ENCODE measurements at places on chromosomes 11 and 22.

GRCh38 chr11:117414724-117415123 lies 87.1 kb downstream of the CEP164 start:
- DNase-seq, result no peak

- DNase-seq, result no peak
These were observed 400.2 kb downstream of the MN1 start for GRCh38 chr22:27401321-27401720.

GRCh38 chr11:46001448-46001914 lies 79.0 kb downstream of the LARGE2 start:
- DNase-seq, result no peak

- no peak for DNase-seq
These were observed 913.6 kb downstream of the NTM start for GRCh38 chr11:132284048-132284447.

DNA sequence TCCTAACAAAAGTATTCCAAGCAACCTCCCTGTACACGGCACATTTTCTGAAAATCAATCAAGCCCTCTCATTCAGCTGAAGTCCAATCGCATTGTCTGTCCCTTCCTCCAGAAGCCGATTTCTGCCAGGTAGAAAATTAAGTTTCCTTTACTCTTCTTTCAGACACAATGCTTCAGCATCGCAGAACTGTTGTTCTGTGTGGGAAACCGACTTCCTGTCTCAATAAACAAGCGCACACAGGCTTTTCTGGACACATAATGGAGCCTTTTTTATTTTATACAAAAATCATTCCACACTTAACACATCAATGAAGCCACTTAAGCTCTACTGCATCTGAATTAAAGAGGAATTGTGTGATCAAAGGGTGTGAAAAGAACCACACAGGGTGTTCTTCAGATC lies 75.6 kb downstream of the BLID start:
- DNase-seq, result no peak

DNA sequence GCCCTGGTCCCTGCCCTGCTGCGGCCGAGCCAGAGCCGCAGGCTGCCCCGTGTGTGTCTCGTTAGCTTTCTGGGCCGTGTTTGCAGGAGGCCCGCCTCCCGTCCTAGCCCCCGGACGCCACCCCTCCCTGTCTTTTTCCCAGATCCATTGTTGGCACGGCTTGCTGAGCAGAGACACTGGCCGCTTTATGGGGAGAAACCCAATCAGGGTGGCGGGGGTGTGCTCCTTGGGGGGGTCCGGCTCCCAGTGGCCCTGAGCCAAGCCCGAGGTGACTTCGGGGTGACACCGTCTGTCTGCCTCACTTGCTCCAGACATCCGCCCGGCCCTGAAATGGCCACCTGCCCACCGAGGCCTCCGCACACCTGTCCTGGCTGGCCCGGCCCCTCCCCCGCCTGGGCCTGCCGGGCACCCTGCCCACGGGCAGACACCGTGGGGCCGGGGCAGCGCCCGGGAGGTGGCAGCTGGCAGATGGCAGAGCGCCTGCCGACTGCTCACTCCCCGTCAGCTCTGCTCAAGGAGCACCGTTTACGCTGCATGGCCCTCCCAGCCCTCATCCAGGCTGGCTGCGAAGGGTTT lies 43.1 kb upstream of the PPARA start:
- no peak for DNase-seq

- DNase-seq, result no peak
These were observed 25.1 kb downstream of the RPL27A start for GRCh38 chr11:8707541-8708191.

GRCh38 chr11:92601048-92601447 lies 368.4 kb upstream of the MTNR1B start:
- no peak for DNase-seq

GRCh38 chr11:88169471-88169870 lies 5.8 kb downstream of the RAB38 start:
- DNase-seq, result no peak

GRCh38 chr22:50074056-50074455 lies 11.2 kb downstream of the MLC1 start:
- no peak for DNase-seq

DNA sequence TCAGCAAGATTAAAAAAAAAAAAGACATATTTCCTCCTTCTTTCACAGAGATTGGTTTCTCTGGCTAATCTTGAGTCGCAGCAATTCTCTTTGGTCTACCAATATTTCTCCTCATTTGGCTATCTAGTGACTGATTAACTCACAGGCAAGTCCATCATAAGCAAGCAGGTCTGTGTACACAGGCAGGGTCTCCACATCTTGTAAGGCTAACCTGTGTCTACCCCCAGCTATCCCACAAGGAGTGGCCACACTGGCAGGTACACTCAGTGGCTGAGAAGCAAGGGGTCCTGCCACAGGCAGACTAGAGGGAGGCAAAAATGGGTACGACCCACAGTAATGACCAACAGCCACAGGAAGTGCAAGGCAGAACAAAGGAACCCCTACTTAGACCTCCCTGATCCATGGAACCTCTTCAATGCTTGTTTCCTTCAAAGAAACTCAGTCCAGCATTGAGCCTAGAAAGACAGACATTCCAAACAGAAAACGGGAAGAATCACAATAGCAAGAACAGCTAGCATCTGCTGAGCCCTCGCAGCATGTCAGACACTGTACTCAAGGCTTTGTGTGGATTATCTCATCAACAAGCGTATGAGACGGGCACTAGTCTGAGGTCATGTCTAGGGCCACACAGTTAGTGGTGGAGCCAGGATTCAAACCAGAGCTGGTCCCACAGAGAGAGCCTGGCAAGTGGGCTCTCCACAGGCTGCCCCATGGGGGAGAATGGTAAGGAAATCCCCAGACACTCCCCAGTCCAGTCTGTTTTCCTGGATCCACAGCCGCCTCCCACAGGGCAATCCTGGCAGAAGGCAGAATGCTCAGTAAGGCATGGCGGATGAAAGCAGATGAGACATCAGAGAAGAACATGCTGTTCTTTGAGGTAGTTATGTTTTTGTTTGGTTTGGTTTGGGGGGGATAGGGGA lies 34.3 kb downstream of the PLEKHA7 start:
- no peak for DNase-seq

DNA sequence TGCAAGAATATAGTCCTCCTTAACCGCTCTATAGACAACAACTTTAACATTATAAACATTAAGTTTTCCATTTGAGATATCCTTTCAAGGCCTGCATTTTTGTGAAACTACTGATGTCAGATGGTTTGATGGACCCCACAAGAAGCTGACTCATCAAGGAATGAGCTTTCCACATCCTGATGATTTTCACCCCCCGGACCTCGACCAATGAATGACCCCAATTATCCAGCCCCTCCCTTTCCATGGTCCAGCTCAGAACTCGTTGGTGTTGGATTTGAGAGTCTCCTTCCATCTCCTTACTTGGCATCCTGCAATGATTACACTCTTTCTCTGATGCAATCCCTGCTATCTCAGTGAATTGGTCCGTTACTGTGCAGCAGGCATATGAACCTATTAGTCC lies 31.8 kb upstream of the GUCY1A2 start:
- no peak for DNase-seq

GRCh38 chr11:126154691-126155090 lies 56.8 kb downstream of the RPUSD4 start:
- DNase-seq, result no peak

DNA sequence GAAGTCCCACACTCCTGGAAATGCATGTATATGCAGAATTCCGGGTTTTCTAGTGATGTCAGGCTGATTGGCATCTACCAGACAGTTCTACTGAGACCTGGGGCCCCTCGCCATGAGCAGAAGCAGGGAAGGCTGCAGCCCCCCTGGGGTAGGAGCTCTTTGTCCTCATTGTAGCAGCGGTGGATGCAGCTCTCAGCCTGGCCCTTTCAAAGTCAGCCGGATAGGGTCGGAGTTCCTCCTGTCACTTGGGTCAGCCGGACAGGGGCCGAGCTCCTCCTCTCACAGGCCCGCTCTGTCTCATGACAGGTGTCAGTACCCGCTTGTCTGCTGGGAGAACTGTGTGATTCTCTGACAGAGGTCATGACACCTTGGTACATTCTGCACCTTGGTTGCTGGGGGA lies 30.0 kb downstream of the MRGPRD start:
- DNase-seq, result no peak

DNA sequence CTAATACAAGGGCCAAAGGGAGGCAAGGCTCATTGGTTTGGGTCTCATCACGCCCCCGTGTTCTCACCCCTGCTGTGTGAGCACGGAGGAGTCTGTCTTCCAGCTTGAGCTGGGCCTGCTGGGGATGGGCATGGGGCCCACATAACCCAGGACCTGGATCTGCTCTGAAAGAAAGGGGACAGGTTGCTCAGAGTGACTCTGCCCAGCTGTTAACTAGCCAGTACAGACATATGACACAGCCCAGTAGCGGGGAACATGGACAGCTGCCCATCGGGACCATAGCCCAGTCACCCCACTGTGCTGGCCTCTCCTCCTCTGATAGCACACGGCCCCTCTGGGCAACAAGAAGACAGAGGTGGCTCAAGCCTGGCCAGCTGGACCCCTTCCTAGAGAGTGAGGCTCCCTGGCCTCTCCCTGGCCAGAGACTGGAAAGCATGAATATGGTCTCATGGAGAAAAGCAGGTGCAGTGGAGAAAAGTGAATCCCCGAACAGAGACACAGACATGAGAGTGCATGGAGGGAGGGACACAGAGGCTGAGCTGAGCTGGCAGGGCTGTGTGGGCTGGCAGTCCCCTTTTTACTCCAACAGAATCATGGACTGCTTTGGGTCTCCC lies 973.9 kb downstream of the BRD1 start:
- DNase-seq, result no peak

GRCh38 chr11:69899957-69900821 lies 81.0 kb upstream of the FGF3 start:
- no peak for DNase-seq

GRCh38 chr22:28548406-28548805 lies 131.2 kb downstream of the TTC28 start:
- DNase-seq, result no peak

- DNase-seq, result no peak
These were observed 12.6 kb downstream of the GRAMD4 start for GRCh38 chr22:46632646-46633249.

DNA sequence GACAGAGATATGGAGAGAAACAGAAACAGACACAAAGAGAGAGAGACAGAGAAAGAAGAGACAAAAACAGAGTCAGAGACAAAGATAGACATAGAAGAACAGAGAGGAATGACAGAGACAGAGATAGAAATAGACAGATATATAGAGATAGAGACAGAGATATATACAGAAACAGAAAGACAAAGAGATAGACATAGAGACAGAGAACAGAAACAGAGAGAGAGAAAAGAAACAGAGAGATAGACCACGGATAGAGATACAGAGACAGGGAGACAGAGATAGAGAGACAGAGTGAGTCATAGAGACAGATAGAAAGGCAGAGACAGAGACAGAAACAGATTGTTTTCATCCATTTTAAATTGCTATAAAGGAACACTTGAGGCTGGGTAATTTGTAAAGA lies 12.3 kb upstream of the MPEG1 start:
- no peak for DNase-seq

GRCh38 chr11:57348052-57348451 lies 9.9 kb downstream of the P2RX3 start:
- no peak for DNase-seq

- DNase-seq, result peak; percentile 83
These were observed 7.8 kb downstream of the SIGIRR start for GRCh38 chr11:406796-407650.

- DNase-seq, result no peak
These were observed 68.3 kb downstream of the C11orf58 start for GRCh38 chr11:16806791-16807190.

GRCh38 chr11:27842290-27842689 lies 142.0 kb upstream of the BDNF start:
- no peak for DNase-seq

- DNase-seq, result peak; percentile 57
These were observed 16.0 kb downstream of the USH1C start for GRCh38 chr11:17528181-17528691.

DNA sequence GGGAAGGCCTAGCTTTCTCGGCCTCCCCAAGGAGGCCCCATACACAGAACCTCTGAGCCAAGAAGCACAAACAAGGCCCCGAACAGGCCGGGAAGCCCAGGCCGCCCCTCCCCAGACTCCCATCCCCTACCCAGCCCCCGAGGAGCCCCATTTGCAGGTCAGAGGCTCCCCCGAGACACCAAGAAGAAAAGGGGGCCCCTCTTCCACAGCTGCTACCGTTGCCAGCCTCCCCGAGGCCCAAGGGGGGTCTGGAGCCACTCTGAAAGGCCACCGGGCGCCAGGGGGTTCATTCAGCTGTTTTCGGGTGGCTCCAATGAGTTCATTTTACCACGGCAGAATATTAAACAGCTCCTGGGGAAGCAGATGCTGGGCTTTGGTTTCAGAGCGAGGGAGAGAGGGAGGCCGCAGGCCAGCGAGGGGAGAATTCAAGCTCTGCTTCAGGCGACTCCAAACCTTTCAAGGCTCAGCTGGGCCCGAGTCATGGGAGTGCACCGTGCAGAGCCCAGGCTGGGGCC lies 28.5 kb downstream of the MN1 start:
- DNase-seq, result no peak

- DNase-seq, result peak; percentile 27
These were observed 50.1 kb downstream of the ACER3 start for GRCh38 chr11:76910620-76911414.

DNA sequence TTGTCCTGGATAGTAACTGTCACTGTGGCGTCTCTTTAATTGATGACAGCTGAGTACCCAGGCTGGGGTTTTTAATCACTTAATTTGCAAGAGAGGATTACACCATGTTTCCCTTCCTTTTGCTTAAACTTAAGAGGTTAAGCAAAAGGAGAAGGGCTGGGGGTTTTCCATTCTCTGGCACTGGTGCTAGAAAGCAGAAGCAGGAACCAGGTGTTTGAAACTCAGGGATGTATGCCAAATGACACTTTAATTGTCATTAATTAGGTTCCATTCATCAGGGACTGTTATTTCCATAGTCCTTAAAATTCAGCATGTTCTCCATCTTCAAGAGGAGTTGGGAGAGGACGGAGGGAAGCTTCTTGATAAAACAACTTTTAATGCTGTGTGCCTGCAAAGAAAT lies 746.2 kb downstream of the NELL1 start:
- no peak for DNase-seq

DNA sequence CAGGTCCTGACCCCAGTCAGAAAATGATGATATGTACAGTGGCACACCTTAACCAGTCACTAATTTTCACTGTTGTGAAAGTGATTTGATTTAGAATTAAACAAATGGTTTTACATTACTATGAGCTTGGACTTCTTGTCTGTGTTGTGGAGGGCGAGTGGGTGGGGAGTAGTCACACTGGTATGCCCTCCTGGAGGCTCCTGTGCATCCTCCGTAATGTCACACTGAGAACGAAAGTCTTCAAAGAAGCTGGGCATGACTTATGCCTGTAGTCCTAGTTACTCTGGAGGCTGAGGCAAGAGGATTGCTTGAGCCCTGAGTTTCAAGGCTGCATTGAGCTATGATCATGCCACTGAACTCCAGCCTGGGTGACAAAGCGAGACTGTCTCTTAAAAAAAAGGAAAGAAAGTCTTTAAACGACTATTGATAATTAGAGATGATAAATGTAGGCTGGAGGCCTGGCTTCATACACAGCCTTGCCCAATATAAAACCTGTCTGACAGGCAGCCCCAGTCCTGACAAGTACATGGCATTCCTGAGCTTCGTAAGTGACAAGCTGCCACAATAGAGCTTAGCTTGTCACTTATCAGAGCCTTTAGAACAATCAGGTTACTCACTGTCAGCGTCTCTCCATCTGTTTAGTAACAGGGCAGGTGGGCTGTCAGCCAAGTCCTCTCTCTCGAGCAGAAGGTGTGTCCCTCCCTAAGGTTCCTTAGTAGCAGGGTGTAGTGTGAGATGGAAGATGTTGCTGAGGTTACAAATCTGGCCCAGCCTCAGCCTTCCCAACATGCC lies 5.0 kb upstream of the LIMK2 start:
- no peak for DNase-seq

All from erythroblast (primary cell).